Vagina (tissue), 2 donors: ENCODE measurements at places on chromosomes 13 and 19.

GRCh38 chr13:73167028-73167820 is 108.4 kb downstream of the KLF5 start:
- H3K36me3 ChIP-seq = no peaks in the 10 kb centered on the region
- no peaks in the 10 kb centered on the region for H3K27me3 ChIP-seq

GRCh38 chr19:4576016-4576933 is 16.8 kb upstream of the SEMA6B start:
- no peak overlapping the region for H3K4me3 ChIP-seq
- no peaks in the 10 kb centered on the region for H3K36me3 ChIP-seq
- H3K27me3 ChIP-seq = no peaks in the 10 kb centered on the region
- peaks cover 20% of the 10 kb centered on the region for H3K4me1 ChIP-seq

- no peaks in the 10 kb centered on the region for H3K27me3 ChIP-seq
- peaks cover 9% of the 10 kb centered on the region for H3K4me1 ChIP-seq
- no peak for DNase-seq
- no peak overlapping the region for H3K4me3 ChIP-seq
- H3K36me3 ChIP-seq = no peaks in the 10 kb centered on the region
These were observed 26.7 kb upstream of the NAPA start for GRCh38 chr19:47541518-47541917.

DNA sequence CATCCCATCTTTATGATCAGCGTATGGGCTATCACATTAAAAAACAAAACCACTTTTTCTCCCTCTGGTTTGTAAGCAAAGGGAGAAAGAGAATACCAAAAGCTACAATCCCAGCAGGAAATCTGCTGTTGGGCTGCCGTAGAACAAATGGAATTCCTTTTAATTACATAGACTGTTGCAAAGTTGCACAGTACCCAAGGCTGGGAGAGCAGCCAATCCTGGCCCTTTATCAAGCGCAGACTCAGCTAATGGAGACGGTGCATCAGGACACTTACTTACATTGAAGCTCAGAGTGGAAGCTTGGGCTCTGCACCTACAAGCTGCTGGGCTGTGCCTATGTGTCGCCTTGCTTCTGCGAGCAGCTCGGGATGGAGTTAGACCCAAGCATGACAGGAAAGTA is 15.2 kb downstream of the CCNA1 start:
- no peaks in the 10 kb centered on the region for H3K36me3 ChIP-seq
- no peaks in the 10 kb centered on the region for H3K27me3 ChIP-seq
- no peaks in the 10 kb centered on the region for H3K4me1 ChIP-seq
- H3K27ac ChIP-seq = no peak overlapping the region

GRCh38 chr13:82147526-82147925 is 1734.7 kb downstream of the SLITRK1 start:
- no peak for DNase-seq
- H3K27me3 ChIP-seq = no peaks in the 10 kb centered on the region
- H3K4me3 ChIP-seq = no peak overlapping the region
- H3K4me1 ChIP-seq = no peaks in the 10 kb centered on the region
- no peak overlapping the region for H3K27ac ChIP-seq

GRCh38 chr13:111967572-111968201 is 99.3 kb upstream of the SOX1 start:
- DNase-seq = no peak
- no peak overlapping the region for H3K27ac ChIP-seq
- H3K4me1 ChIP-seq = no peaks in the 10 kb centered on the region
- no peaks in the 10 kb centered on the region for H3K36me3 ChIP-seq
- no peak overlapping the region for H3K4me3 ChIP-seq
- no peaks in the 10 kb centered on the region for H3K27me3 ChIP-seq

DNA sequence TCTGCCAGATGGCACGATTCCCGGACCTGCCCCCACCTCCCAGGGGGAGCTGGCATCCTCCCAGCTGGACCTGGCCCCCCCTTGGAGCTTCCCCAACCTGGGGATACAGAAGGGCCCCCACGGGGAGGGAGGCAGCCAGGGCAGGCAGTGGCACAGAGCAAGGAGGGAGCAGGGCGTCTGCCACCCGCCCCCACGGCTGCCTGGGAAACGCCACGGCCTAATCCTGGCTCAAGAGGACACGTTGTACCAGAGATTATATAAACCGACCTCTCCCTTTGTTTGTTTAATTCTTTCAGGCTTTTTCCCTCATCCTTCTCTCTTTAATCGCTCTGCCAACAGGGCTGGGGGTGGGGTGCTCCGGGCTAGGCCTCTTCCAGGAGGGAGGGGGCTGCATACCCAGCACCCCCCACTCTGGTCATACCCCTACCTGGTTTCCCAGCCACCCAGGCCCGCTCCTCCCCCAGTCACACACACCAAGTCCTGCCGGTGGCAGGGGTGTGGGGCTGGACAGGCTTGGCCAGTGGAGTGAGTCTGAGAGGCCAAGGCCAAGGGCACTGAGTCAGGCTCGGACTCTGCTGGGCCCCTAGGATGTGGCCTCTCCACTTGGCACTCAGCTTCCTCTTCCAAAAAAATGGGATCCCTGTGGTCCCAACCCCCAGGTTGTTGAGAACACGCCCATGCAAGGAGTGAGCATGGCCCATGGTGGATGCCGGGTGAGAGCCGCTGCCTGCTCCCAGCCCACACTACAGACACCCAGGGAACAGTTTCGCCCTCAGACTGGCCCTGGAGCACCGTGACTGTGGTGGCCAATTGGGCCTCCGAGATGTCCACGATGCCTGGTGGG is 29.5 kb upstream of the NFIC start:
- peak overlapping the region; percentile 96 for H3K27ac ChIP-seq
- peaks cover 52% of the 10 kb centered on the region for H3K4me1 ChIP-seq
- peak overlapping the region; percentile 19 for H3K4me3 ChIP-seq
- no peaks in the 10 kb centered on the region for H3K27me3 ChIP-seq
- no peaks in the 10 kb centered on the region for H3K36me3 ChIP-seq

- no peaks in the 10 kb centered on the region for H3K4me1 ChIP-seq
- H3K27ac ChIP-seq = no peak overlapping the region
- no peaks in the 10 kb centered on the region for H3K27me3 ChIP-seq
- no peaks in the 10 kb centered on the region for H3K36me3 ChIP-seq
- no peak overlapping the region for H3K4me3 ChIP-seq
These were observed 45.6 kb upstream of the MRI1 start for GRCh38 chr19:13718733-13719132.

DNA sequence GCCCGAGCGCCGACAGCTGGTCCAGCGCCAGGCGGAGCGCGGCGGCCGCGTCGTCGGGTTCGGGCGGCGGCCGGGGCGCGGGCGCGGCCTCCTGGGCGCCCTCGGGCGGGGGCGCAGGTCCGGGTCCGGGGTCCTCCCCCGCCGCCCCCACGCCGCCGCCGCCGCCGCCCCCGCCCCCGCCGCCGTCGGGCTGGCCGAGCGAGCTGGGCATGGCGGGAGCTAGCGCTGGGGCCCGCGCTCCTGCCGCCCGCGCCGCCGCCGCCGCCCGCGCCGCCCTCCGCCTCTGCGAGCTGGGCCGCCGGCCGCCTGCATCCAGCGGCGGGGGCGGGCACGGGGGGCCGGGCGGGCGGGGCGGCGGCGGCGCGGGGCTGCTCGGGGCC is 287 bp downstream of the MEX3D start:
- peak overlapping the region; percentile 74 for H3K4me3 ChIP-seq
- H3K36me3 ChIP-seq = no peaks in the 10 kb centered on the region
- H3K4me1 ChIP-seq = peaks cover 18% of the 10 kb centered on the region
- no peak for DNase-seq
- no peak overlapping the region for H3K27ac ChIP-seq

DNA sequence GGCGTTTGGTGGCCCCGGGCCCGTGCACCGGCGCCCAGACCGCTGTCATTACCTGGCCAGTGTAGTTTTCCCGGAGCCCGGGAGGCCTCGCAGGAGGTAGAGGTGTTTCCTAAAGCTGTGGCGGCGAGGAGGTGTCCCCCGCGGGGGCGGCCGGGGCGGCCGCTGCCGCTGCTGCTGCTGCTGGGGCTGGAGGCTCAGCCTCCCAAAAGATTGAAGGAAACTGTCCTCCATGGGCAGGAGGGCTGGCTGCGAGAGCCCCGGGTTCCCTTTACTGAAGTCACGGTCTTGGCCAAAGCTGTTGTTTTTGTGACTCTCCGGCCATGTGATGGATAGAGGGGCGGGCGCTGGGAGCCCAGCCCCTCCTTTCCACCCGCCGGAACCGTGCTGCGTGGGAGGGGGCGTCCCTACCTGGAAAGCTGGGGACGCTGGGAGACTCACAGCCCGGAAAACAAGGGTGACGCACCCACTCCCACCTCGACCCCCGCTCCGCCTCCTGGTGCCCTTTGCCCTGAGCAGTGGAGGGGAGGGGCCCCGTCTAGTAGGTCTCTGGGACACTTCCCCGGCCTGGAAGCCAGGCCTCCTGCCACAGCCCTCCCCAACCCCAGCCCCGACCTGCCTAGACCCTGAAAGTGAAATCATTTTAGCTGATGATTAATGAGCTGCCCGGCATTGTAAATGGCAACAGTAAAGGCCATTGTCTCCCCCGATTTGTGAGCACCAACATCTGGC is at the start of gene N4BP2L1:
N4BP2L1 (minus strand) TSS at position 279 of the 729 bp plus-strand sequence; CDS start at position 231, 48 bp downstream.
- H3K4me3 ChIP-seq = peak within 1 kb of the TSS; percentile 93
- peaks cover 31% of the 10 kb centered on the region for H3K4me1 ChIP-seq
- peak within 1 kb of the TSS; percentile 96 for H3K27ac ChIP-seq
- no peak for DNase-seq
- no peaks in the 10 kb centered on the region for H3K27me3 ChIP-seq

- H3K4me1 ChIP-seq = peaks cover 24% of the 10 kb centered on the region
- no peaks in the 10 kb centered on the region for H3K36me3 ChIP-seq
- no peak for DNase-seq
- no peak overlapping the region for H3K27ac ChIP-seq
- H3K27me3 ChIP-seq = peaks cover 21% of the 10 kb centered on the region
These were observed 4.5 kb upstream of the SHISA7 start for GRCh38 chr19:55447421-55448174.

- H3K36me3 ChIP-seq = no peaks in the 10 kb centered on the region
- DNase-seq = no peak
- H3K4me1 ChIP-seq = no peaks in the 10 kb centered on the region
- H3K27ac ChIP-seq = no peak overlapping the region
These were observed 163.1 kb upstream of the MIR17HG start for GRCh38 chr13:91184244-91184926.

- no peaks in the 10 kb centered on the region for H3K27me3 ChIP-seq
- H3K27ac ChIP-seq = no peak overlapping the region
- no peaks in the 10 kb centered on the region for H3K36me3 ChIP-seq
- no peak for DNase-seq
- H3K4me3 ChIP-seq = no peak overlapping the region
These were observed 23.2 kb downstream of the STOML3 start for GRCh38 chr13:38967446-38967845.

DNA sequence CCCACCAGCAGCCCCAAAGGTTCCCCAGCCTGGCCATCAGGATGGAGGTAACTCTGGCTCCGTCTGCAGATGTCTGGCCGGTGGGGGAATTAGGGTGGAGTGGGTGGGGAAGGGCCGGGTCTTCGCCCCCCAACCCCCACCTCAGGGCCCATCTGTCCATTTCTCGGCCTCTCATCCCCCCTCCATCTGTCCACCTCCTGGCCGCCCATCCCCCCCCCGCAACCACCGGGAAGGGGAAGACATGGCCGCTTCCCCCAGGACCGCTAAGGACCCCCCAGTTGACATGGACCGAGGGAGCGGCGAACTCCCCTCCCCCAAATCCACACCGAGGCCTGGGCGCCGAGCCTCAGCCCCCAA is 793 bp downstream of the LRFN1 start:
- DNase-seq = no peak
- H3K4me3 ChIP-seq = peak overlapping the region; percentile 74
- H3K27me3 ChIP-seq = no peaks in the 10 kb centered on the region
- peaks cover 11% of the 10 kb centered on the region for H3K4me1 ChIP-seq

GRCh38 chr13:97127842-97128241 is 94.3 kb upstream of the MBNL2 start:
- no peak overlapping the region for H3K4me3 ChIP-seq
- no peaks in the 10 kb centered on the region for H3K27me3 ChIP-seq
- DNase-seq = no peak
- H3K36me3 ChIP-seq = no peaks in the 10 kb centered on the region

DNA sequence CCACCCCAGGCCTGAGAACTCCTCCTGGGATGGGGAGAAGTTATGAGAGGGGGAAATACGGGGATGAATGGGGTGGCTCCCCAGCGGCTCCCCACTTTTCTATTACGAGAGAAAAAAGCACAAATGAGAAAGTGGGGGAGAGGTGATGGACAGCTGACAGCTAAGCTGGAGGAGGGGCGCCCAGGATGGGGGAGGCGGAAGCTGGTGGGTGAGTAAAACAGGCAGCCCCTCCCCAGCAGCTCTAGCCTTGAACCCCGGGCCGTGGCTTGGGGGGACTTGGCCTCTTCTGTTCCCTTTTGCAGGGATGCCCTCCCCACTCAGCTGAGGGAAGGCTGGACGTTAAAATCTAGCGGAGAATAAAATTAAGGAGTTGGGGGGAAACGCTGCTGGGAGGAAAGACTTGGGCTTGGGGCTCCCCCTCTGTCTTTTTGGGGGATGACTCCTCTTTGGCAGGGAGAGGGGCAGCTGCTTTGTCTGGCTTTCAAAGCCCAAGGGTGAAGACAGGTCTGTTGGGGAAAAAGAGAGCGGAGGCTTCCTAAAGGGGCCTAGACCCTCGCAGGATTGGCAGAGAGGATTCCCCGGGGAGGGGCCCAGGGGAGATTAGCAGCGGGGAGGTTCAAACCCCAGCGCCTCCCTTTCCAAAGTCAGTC is 1.4 kb upstream of the SAMD1 start:
- no peaks in the 10 kb centered on the region for H3K36me3 ChIP-seq
- peaks cover 14% of the 10 kb centered on the region for H3K4me1 ChIP-seq
- H3K4me3 ChIP-seq = peak overlapping the region; percentile 63
- DNase-seq = no peak

DNA sequence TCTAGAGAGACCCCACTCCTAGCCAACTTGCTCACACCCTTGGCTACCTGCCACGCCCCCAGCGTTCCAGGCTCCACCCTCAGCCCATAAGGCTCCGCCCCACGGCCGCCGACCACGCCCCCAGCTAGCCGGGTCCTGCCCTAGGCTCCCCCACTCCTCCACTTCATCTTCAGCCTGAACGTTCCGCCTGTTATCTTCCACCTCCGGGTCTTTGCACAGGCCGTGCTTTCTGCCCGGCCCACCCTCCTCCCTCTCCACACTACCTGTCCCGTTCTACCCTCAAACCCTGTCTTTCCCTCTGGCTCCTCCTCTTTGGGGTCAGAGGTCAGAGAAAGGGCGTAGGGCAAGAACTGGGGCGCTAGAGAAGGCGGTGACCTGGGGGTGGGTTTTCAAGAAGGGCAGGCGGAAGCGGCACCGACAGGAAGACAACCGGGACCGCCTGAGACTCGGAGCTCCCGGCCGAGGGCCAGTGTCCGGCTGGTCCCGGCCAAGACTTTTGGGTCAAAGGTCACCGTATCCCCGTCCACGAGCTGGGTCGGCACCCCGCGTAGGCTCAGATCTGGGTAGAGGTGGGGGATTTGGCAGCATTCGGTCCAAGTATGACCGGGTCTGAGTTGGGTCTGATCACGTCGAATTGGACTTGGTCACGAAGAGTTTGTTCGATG is 2.2 kb downstream of the PDE4C start:
- no peaks in the 10 kb centered on the region for H3K27me3 ChIP-seq
- H3K4me3 ChIP-seq = peak overlapping the region; percentile 42
- H3K36me3 ChIP-seq = no peaks in the 10 kb centered on the region
- H3K27ac ChIP-seq = no peak overlapping the region
- H3K4me1 ChIP-seq = peaks cover 30% of the 10 kb centered on the region

GRCh38 chr19:51294211-51294976 is 17.1 kb upstream of the IGLON5 start:
- H3K4me1 ChIP-seq = no peaks in the 10 kb centered on the region
- no peak for DNase-seq
- H3K36me3 ChIP-seq = no peaks in the 10 kb centered on the region
- no peaks in the 10 kb centered on the region for H3K27me3 ChIP-seq
- H3K27ac ChIP-seq = no peak overlapping the region

GRCh38 chr13:66139250-66139649 is 1090.9 kb downstream of the PCDH9 start:
- no peak overlapping the region for H3K27ac ChIP-seq
- no peaks in the 10 kb centered on the region for H3K27me3 ChIP-seq
- H3K4me1 ChIP-seq = no peaks in the 10 kb centered on the region
- no peak for DNase-seq
- H3K4me3 ChIP-seq = no peak overlapping the region
